ENCODE measurements at places on chromosomes 3 and 15.
A peak's percentile ranks its signal among the peaks of the same experiment; 100 is the strongest.

- DNase-seq = no peak
Observed at GRCh38 chr3:52065264-52065756, 8.9 kb upstream of the DUSP7 start.

DNA sequence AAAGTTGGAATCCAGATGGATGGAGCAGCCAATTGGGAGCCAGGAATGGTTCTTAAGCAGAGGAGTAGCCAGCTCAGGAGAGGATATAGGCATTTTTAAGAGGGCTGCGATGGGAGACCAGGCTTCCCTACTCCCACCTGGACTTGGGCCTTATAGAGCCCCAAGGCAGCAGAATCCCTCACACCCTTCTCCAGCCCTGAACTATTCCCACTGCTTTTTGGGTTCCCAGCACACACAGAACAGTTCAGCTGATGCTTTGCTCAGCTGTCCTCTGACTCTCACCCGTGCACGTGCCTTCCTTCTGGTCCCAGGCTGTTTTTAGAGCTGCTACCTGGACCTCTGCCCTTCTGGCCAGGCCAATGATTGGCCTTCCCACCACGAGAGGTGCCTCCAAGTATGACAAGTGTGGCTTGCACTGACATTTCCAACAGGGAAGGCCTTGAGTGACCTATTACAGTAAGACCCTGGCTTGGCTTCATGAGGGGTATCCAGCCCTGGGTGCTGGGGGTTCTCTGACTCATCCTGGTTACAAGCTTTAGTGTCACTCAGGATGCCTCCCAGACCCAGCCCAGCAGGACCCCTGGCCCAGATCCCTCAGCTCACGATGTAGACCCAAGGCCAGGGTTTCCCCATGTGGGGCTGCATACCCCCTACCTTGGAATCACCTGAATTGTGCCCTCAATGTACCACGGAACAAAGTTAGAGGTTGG lies 25.2 kb downstream of the NOX5 start:
- no peak for DNase-seq

DNA sequence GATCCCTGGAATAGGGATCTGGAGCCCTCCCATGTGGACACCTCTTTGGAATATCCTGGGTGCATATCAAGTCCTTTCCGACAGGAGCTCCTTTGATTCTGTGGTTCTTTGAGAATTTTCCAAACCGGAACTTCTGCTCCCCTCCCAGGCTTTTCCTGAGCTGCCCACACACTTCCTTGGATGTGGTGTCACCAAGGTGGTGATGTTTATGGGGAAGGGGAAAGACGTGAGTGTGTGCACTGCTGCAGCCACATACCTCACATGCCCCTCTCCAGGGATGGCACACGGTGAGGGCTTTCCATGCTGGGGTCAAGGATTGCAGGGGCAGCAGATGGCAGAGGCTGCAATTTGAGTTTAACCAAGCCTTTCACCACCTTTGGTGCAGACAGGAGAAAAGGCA lies 27.9 kb upstream of the PSTPIP1 start:
- DNase-seq = no peak

DNA sequence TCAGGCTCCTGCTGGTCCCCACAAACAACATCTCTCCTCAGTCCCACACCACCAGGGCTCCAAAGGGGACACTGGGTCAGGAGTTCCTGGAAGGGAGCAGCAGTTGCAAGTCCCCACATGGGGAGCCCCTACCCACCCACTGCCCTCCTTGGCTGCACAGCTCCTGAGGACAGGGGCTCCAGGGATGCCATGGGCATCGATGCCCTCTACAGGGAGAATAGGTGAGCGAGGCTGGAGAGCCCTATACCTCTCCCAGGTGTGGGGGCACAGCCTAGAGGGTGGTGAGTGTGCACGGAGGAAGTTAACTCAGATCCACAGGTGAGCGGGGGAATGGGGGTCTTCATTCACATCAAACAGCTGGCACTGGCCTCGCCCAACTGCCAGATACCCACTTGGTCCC lies 141.2 kb upstream of the LINGO1 start:
- DNase-seq = no peak

- peak; percentile 67 for DNase-seq
Observed at GRCh38 chr15:92907896-92908712, 8.0 kb downstream of the CHD2 start.

DNA sequence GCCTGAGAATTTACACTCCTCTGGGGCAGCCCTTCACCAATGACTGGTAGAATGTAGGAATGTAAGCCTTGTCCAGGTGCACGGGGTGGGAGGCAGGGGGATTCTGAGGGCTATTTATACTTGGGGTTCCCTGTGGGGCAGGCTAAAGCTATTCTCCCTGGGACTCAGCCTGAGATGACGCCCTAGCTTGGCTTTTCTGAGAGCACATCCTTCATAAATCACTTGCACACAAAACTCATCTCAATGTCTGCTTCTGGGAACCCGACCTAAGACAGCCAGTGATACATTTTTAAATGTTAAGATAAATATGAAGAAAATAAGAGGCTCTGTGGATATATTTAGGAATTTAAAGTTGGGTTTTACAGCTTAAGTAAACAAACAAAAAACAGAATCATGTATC lies 16.6 kb downstream of the TMEM158 start:
- DNase-seq = no peak

DNA sequence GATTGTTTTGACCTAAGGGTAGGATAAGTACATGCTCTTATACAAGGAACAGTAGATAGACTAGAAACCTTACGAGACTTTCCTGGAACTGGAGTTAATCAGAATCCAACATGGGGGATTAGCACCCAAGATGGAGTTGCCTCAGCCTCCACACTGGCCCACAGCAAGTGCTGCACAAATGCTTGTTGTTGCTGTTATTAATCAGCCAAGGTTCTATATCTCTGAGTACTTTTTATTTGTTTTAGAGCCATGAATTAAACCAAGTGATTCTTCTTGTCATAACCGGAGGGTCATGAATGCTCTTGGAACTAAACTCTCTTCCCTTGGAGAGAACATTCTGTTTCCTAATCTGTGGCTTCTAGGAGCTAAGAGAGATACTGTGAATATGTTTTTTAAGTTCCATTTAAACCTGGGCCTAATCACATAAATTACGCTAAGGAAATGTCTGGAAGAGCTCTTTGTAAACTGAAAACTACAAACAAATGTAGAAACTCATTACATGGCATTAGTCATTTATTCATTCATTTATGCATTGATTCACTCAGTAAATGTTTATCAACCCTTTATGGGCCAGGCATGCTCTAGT lies 5.7 kb upstream of the IL16 start:
- no peak for DNase-seq

- DNase-seq = no peak
Observed at GRCh38 chr3:58317811-58318210, 11.5 kb downstream of the HTD2 start.

GRCh38 chr3:4984511-4984864 lies 5.3 kb downstream of the BHLHE40 start:
- DNase-seq = no peak

DNA sequence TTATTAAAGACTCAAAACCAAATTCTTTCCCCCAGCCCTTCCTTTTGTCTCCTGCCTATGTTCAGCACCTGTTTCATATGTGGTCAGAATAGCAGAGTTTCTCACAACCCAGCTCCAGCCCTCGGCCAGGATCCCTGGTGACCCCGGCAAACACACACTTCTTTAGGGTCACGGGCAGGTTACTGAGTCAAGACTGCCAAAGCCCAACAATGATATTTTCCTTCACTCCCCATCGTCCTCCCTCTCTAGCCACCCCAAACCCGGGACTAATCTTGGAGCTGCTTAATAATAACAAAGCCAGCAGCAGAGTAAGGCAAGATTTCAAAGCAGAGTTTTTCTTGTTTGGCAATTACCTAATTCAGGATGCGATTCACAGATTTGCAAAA lies 25.5 kb downstream of the RARB start:
- DNase-seq = no peak

DNA sequence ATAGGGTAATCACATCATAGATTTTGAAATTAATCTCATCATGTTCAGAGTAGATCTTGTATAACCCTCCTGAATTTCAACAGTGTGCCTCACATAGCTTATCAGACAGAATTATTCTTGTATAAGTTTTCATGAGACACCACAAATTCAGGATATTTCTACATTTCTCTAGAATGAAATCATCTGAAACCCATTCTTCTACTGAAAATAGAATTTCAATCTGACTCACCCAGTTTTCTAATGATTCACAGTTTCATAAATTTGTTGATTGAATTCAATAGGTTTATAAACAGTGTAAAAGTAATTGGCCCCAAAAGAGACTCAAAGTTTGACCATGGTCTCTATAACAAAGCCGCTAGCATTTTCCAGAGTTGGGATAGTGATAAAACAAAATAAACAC lies 1082.6 kb upstream of the EPHA6 start:
- no peak for DNase-seq

- no peak for DNase-seq
Observed at GRCh38 chr15:86829245-86829644, 749.6 kb downstream of the AGBL1 start.

DNA sequence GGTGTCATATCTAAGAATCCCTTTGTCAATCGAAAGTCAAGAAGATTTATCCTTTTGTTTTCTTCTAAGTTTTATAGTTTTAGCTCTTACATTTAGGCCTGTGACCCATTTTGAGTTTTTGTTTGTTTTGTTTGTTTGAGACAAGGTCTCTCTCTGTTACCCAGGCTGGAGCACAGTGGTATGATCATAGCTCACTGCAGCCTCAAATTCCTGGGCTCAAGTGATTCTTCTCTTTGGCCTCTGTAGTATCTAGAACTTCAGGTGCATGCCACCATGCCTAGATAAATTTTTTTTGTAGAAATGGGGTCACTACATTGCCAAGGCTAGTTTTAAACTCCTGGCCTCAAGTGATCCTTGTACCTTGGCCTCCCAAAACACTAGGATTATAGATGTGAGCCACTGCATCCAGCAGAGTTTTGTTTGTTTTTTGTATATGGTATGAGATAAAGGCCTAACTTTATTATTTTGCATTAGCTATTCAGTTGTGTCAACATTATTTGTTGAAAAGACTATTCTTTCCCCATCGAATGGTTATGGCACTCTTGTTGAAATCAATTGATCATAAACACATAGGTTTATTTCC lies 5.8 kb upstream of the MYO5C start:
- no peak for DNase-seq

DNA sequence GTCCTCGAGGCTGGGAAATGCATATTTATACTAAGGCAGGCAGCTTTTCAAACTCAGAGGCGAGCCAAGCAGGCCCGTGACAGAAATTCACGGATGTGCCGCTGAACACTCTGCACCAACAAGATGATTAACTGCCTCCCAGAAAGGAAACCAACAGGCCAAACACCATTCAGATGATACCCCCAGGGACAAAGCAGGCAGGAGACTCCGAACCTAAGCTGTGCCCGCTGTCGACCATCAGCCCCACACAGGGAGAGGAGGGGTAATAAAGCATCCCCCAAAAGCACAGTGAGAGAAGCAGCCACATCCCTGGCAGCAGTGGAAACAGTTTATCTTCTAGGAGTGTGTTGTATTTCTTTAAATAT lies 31.8 kb downstream of the ADAMTS17 start:
- DNase-seq = no peak

DNA sequence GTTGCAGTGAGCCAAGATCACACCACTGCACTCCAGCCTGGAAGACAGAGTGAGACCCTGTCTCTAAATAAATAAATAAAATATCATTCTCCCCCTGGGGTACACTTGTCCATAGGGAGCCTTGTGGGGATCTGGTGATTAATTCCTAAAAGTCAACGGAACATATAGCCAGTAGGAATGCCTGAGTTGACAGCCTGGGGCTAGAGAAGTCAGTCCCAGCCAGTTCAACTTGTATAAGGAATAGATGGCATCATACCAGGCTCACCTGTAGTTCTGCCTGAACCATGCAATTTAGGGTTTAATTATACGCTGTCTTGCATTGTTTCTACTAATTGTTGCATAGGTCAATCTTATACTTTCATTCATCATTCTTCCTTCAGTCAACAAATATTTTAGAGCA lies 5.9 kb upstream of the BOC start:
- DNase-seq = no peak

- DNase-seq = no peak
Observed at GRCh38 chr15:39074341-39074985, 506.4 kb upstream of the THBS1 start.

DNA sequence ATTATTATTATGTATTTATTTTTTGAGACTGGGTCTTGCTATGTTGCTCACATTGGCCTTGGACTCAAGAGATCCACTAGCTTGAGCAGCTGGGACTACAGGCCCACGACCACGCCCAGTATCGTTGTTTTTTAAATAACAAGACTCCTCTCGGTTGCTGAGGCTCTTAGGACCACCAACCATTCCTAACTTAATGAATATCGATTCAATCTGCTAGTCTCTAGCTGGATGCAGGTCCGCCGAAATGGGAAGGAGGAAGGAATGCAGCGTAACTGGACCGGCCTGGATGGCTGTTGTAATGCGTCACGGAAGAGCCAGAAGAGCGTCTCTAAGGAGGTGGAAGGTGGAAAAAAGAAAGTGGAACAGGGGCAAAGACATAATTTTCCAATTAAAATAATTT lies 1.7 kb downstream of the ANXA2 start:
- DNase-seq = no peak

DNA sequence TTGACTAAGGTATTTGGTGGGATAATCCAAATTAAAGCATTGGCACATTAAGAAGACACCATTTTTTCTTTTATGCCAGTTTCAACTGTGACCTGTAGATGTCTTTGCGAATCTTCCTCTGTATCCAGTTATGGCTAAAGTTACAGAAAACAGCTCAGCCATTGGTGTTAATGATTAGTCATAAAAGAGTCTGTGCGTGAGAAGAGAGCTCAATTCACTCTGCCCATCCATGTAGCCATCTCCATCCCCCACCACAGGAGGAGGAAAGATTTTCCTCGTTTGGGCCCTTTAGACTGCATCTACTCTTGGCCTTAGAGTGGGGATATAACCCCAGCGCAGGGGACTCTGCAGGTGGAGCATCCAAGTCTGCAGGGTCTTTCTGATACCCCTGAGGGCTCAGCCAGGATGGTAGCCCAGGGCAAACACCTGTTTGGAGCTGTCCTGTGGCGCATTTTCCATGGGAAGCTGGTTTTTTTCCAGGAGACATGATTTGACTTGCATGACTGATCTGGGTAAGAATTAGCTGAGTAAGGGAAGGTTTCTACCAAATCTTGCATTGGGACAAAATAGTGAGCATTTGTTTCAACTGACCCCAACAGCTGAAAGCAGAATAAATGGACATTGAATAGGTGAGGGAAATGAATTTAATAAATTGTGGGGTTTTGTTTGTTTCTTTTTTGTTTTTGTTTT lies 29.5 kb downstream of the NANOGP8 start:
- no peak for DNase-seq

- no peak for DNase-seq
Observed at GRCh38 chr15:100784493-100785180, 95.0 kb upstream of the ALDH1A3 start.

GRCh38 chr15:31782016-31782783 lies 248.1 kb upstream of the CHRNA7 start:
- no peak for DNase-seq

DNA sequence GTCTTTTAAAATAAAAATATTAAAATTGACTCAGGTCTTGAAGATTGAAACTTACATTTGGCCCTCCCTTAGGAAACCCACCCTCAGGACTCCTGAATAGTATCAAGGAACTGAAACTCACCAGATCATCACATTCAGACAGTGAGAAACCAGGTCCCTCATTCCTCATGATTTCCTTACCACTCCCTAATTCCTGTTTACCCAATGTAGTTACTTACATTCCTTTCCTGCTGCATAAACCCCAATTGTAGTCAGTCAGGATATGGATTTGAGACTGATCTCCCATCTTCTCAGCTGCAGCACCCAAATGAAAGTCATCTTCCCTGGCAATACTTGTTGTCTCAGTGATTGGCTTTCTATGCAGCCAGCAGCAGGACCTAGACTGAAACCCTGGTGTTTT lies 8.6 kb downstream of the ATP13A4 start:
- DNase-seq = no peak

Data from non-pigmented ciliary epithelial cell (primary cell).